ENCODE measurements at places on chromosomes 7 and 10.

- peaks cover 82% of the 10 kb centered on the region for H3K4me1 ChIP-seq
- H3K27ac ChIP-seq, result peak overlapping the region; percentile 89
- no peak for DNase-seq
- H3K36me3 ChIP-seq, result peaks cover 58% of the 10 kb centered on the region
- no peak overlapping the region for H3K4me3 ChIP-seq
These were observed 36.0 kb upstream of the DGKI start for GRCh38 chr7:137882806-137883205.

DNA sequence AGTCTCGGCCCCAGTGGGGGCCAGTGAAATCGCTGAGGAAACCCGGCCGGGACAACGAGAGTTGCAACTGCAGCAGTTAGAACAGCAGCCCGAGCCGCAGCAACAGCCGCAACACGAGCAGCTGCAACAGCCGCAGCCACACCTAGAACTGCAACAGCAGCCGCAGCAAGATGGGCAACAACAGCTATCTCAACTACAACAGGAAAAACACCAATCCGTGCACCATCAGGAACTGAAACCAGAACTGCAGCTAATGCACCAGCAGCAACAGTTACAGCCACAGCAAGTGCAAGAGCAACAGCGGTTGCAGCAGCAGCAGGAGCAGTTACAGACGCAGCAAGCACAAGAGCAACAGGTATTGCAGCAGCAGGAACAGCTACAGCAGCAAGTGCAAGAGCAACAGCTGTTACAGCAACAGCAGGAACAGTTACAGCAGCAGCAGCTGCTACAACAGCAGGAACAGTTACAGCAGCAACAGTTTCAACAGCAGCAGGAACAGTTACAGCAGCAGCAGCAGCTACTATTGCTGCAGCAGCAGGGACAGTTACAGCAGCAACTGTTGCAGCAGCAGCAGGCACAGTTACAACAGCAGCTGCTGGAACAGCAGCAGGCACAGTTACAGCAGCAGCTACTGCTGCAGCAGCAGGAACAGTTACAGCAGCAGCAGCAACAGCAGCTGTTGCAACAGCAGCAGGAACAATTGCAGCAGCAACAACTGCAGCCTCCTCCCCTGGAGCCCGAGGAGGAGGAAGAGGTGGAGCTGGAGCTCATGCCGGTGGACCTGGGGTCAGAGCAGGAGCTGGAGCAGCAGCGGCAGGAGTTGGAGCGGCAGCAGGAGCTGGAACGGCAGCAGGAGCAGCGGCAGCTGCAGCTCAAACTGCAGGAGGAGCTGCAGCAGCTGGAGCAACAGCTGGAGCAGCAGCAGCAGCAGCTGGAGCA, 6.1 kb downstream of the ZNF853 start:
- H3K36me3 ChIP-seq, result peaks cover 12% of the 10 kb centered on the region
- H3K27ac ChIP-seq, result no peak overlapping the region
- no peak overlapping the region for H3K4me3 ChIP-seq
- DNase-seq, result no peak

DNA sequence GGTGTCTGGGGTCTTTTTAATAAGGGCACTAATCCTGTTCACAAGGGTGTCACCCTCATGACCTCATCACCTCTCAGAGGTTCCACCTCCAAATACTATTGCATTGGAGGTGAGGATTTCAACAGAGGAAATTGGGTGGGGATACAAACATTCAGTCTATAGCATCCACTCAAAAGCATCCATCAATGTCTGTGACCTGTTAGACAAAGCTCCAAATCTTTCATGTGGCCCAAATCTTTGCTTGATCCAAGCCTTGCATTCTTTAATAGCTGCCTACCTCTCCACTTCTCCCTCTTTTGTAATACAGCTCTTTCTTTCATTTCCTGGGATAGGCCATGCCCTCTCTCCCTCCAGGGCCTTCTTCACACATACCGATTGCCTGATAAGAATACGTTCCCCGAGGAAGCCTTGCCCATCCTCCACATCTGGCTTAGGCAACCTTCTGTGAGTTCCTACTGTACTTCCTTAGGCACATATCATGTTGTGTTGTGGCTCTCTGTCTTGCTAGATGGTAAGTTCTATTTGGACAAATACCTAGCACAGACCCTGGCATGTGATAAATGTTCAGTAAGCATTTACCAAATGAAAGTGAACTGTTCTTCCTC, 66.1 kb downstream of the CREM start:
- H3K36me3 ChIP-seq, result peaks cover 2% of the 10 kb centered on the region
- DNase-seq, result no peak
- no peak overlapping the region for H3K27ac ChIP-seq
- no peak overlapping the region for H3K4me3 ChIP-seq
- H3K4me1 ChIP-seq, result peaks cover 25% of the 10 kb centered on the region
- no peaks in the 10 kb centered on the region for H3K27me3 ChIP-seq

DNA sequence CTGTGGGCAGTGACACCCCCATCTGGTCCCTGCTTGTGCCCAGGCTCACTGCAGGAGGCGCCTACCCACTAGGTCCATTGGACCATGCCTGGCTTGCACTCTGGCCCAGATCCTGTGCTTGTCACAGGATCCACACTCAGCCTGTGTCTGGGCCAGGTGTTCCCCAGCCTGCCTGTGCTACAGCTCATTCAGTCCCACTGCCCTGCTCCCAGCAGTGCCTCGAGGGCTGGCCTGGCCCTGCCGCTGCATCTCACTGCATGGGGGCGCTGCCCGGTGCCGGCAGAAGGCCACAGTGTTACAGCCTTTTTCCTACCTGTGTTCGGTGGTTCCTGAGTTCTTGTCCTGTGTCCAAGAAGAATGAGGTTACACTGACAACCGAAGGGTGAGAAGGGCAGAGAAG, 21.3 kb downstream of the SDHAF3 start:
- no peaks in the 10 kb centered on the region for H3K27me3 ChIP-seq
- no peak overlapping the region for H3K27ac ChIP-seq
- H3K36me3 ChIP-seq, result peaks cover 16% of the 10 kb centered on the region
- no peak overlapping the region for H3K4me3 ChIP-seq
- DNase-seq, result no peak
- no peaks in the 10 kb centered on the region for H3K4me1 ChIP-seq

GRCh38 chr10:128952856-128953255, 514.2 kb upstream of the MGMT start:
- H3K4me3 ChIP-seq, result no peak overlapping the region
- no peaks in the 10 kb centered on the region for H3K4me1 ChIP-seq

DNA sequence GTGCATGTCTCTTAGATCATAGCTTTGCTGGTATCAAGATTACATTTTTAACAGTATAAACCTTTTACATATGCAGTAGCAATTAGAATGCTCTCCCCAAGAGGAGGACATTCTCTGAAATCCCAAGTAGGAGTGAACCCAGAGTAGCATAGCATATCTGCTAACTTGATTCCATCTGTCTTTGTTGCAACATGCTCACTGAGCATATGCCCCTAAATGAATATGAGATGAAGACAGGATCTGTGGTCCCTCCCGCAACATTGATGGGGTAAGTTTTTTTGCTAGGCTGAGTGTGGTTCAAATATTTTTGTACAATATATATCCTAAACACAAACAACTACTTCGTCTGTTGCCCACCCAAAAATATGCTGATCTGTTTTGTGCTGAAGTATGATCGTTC, 534.2 kb upstream of the C7orf33 start:
- H3K4me3 ChIP-seq, result no peak overlapping the region
- no peaks in the 10 kb centered on the region for H3K27me3 ChIP-seq
- no peak for DNase-seq
- H3K4me1 ChIP-seq, result no peaks in the 10 kb centered on the region
- no peak overlapping the region for H3K27ac ChIP-seq
- no peaks in the 10 kb centered on the region for H3K36me3 ChIP-seq

GRCh38 chr10:11435581-11435981, 175.9 kb downstream of the USP6NL start:
- peaks cover 20% of the 10 kb centered on the region for H3K27me3 ChIP-seq
- H3K4me3 ChIP-seq, result no peak overlapping the region
- no peak overlapping the region for H3K27ac ChIP-seq
- H3K36me3 ChIP-seq, result no peaks in the 10 kb centered on the region
